Cerebellum (tissue), 4 donors: ENCODE measurements at places on chromosomes 11 and 22. TPM values are rescaled to one million over a fixed set of nuclear protein-coding genes. Genes with fewer than 3 reads are reported as not detected.

DNA sequence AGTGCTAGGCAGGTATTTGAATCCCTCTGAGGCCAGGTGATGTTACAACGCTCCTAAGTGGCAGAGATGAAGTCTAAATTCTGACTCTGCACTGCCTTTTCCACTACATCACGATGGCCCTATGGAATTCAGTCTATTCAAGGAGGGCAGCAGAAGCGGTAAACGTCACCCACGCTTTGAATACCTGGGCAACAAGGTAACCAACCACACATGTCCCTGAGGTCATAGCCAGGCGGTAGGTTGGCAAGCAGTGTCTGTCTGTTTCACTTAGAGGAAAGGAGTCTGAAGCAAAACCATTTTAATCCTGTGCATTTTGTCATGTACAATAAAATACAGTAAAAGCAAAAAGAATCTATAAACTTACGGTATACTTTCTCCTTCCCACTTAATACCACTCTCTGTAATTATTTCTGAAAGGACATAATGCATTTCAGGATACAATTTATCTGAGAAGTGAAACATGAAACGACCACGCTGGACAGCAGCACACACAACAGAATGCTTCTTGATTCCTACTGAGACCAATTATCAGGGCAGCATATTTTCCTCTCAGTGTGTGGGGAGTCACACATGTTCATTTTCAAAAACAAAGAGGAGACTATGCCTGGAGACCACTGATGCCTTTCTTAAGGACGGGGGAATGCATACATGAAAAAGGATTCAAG, 51.3 kb downstream of the PRDM10 start:
- DNase-seq = peak; percentile 76

DNA sequence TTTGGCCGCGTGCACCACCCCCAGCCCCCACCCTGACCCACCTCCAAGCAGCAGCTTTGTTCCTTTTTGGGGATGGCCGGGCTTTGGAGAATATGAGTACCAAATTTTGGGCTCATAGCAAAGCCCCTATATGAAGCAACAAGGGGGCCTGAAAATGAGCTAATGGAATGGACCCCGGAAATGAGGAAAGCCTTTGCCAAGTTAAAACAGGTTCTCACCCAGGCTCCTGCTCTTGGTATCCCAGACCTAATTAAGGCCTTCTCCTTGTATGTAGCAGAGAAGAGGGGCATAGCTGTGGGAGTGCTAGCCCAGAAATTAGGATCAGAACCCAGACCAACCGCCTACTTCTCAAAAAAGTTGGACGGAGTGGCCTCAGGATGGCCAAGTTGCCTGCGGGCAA, 87.0 kb downstream of the PIWIL4 start:
- no peak for DNase-seq

- no peak for DNase-seq
Observed at GRCh38 chr11:72081821-72082453, 1.3 kb downstream of the LRRC51 start.

RTN4R gene
- total RNA-seq = 8.0 TPM

C1QTNF5 gene
- total RNA-seq = 3.4 TPM

SH3BP1 gene
- total RNA-seq = 1.4 TPM

P2RY6 gene
- total RNA-seq = 0.27 TPM

E2F8 gene
- 1.6 TPM for total RNA-seq
